HEK293T (cell line): ENCODE measurements at places on chromosomes 1 and 21.
A peak's percentile ranks its signal among the peaks of the same experiment; 100 is the strongest.

DNA sequence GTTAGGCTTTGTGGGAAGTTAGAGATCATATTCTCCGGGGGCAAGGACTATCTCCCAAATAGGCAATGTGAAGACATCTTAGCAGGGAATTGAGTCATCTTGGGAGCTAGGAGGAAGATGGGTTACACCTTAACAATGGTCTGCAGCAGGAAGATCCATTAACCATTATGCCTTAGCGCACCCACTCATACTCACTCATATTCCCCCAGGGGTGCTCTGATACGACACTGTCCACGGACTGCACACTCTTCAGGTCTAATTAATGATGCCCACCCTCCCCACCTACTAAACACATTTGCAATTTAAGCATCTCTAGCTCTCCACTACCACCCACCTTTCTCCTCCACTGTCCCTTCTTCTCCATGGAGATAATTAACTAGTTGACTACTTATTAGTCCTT is 857 bp upstream of the AK5 start:
- no peak for DNase-seq

DNA sequence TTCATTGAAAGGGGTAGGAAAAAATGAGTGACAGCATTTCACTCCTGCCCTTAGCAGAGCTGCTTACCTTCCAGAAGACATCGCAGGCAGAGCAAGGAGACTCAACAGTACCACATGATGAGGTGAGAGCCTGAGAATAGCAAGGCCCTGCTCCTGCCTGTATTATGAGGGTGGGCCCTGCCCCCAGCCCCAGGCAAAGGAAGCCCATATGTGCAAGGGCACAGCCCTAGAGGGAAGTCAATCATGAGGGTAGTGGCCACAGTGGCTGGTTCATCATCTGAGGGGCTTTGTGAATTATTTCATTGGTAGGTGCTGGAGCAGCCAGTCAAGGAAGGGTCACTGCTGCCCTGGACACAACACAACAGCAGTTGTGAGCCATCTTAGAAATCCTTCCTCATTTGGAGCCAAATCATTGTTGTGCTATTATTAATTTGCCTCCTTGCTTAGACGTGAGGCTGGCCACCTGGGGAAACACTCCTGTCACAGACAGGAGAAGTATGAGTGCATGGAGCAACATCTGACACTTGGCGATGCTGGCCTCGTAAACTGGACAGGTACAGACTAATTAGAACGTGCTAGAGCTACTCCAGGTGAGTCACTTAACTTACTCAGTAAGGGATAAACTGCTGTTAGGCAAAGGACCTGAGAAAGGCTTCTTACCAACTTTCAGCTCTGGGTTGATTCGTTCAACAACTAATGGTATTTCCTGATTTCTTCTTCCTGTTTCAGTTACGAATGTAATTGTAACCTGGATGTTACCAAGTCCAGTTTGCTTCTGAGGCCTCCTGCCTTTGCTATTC is 22.7 kb upstream of the ACBD6 start:
- no peak for DNase-seq

- no peak for DNase-seq
Measured at GRCh38 chr1:83131692-83131955, 867.3 kb downstream of the TTLL7 start.

- DNase-seq, result no peak
Measured at GRCh38 chr1:4108331-4108730, 208.3 kb upstream of the C1orf174 start.

DNA sequence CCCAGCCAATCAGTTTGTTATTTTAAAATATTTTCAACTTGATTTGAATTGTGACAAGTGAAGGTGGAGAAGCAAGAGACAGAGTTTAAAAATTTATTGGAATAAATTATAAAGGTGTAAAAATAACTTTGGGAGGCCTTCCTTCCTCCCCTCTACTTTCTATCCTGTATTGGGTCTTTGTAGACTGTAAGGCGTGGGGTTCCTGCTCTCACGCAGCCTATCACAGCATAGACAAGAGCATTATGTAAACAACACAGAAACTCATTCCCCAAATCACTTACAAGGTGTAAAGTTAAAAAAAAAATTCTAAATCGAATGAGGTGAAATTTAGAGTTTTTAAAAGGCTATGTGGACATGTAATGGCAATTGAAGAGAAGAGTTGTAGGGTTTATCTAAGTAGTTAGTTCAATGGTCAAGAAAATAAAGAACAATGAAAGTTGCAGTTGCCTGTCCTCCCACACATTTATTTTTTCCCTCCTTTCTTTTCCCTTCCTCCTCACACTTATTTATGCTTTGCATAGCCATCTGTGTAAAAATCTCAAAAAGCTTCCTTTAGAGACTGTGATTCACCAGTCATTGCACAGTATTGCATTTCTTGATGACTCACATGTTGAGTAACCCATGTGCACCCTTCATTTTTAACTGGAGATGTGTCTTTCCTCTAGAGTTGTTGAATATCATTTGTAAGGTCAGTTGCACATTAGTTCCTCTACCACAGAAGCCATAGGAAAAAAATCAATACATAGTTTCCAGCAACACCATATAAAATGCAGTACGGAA is 242.2 kb downstream of the PTPRC start:
- no peak for DNase-seq

- no peak for DNase-seq
Measured at GRCh38 chr1:218850367-218850766, 323.3 kb upstream of the LYPLAL1 start.

DNA sequence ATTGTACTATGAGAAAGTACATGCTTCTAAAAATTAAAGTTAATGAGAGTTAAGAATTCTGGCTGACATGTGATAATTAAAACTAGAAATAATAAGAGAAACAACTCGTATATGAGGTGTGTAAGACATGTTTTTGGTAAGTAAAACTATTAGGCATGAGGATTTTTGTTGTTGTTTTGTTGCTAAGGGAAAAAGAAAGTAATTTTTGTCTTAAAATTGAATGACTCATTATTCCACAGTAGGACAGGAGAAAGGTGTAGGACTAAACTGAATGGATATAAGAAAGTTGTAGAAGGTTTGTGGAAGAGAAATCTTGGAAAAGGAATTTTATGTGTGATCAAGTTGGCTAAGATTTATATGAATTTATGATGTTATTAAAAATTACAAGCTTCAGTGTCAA is 54.8 kb downstream of the TBX19 start:
- no peak for DNase-seq

- peak; percentile 77 for DNase-seq
Measured at GRCh38 chr1:31373056-31373896, at the start of gene FABP3. Gene FABP3, minus strand, starts transcription at chr1:31373076. Its CDS starts 62 bp downstream, at chr1:31373014.

DNA sequence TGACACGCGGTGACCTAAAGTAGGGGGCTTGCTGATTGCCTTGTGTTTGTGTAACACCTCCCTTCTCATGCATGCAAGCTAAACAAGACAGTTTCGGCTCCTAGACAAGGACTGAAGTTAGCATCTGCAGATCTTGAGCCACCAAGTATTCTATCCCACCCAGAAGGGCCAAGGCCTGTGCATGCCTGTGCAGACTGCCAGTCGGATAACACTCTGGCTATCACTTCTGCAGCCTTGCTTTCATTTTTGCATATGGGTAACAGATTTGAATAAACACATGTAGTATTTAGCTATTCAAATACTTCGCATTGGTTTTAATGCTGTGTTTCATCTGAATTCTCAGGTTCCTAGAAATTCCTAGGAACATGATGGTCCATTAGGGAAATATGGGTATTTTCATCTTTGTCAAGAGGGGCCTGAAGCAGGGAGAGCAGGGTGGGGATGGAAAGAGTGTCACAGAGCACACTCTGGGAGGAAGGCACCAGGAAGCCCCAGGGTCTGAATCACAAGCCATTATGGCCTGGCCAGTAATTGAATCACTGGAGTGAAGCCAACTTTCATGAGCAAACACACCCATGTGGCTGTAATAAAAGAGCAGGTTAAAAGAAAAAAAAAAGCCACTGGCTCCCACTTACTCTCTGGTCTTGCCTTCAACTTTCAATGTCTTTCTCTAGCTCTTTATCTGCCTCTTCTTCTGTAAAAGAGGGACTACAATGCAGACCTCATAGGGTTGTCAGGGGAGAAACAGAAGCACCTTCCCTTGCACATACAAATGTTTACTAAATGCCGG is 28.3 kb downstream of the GADD45A start:
- DNase-seq, result peak; percentile 73

- DNase-seq, result no peak
Measured at GRCh38 chr1:198238121-198238520, 81.3 kb downstream of the NEK7 start.

DNA sequence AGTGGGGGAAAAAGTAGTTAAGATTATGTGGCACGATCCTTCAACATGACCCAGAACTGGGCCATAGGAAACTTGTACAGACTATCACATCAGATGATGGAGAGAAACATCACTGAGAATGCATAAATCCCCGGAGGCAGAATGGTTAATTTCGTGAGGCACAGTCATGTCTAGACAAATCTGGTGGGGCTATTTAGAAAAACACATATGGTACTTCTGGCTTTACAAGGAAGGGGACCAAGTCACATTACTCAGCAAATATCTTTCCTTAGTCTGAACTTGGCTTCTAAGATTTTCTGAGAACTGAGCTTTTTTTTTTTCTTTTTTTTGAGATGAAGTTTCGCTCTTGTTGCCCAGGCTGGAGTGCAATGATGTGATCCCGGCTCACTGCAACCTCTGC is 9.2 kb upstream of the UQCRHL start:
- DNase-seq, result no peak

- peak; percentile 90 for DNase-seq
Measured at GRCh38 chr1:110619412-110620249, 13.5 kb upstream of the KCNA2 start.

DNA sequence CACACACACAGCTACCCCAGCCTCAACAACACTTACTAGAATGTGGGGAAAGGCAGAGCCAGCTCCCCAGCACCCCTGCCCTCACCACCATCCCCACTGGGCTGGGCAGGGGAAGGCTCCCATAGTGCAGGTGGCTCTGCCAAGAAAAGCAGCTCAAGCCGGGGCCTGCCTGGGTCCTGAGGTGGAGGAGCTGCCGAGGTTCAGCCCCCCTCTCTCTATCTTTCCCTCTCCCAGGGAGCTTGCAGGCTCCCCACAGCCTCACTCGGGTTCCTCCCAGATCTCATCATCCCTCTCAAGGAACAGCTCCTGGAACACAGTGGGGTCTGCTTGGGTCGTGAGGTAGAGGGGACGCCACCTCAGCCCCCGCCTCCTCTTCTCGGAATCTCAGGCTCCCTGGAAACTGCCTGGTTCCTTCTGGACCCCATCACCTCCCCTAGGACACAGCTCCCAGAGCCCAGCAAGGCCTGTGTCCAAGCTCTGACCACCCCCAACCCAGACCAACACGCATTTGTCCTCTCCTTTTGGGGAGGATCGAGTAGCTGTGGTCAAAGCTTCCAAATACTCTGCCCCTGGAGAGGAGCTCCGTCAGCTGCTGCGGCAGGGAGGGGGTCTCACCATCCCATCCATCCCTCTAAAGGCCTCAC is 704 bp downstream of the S100A16 start:
- DNase-seq, result no peak

GRCh38 chr1:178933709-178934490 is 63.0 kb upstream of the ANGPTL1 start:
- DNase-seq, result no peak
